ENCODE measurements at places on chromosomes 4 and X.

DNA sequence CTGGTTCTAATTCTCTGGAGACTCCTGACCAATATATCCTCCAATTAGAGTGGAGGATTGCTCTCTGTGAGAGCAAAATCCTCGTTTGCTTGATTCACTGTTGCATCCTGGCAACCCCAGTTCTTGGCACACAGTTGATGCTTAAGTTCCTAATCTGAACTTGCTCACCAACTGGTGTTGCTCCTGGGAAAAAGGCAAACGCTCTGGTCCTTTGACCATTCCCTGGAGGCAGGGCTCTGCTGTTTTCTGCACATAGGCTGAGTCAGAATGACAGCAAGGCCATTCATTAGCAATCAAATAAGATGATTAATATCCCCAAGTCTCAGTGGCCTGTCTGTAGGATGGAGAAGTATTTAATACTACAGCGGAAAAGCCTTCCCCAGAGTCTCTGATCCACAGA is 172.7 kb upstream of the TBC1D9 start:
- no peak for DNase-seq

- DNase-seq = no peak
Observed at GRCh38 chr4:127097061-127097460, 535.7 kb upstream of the INTU start.

DNA sequence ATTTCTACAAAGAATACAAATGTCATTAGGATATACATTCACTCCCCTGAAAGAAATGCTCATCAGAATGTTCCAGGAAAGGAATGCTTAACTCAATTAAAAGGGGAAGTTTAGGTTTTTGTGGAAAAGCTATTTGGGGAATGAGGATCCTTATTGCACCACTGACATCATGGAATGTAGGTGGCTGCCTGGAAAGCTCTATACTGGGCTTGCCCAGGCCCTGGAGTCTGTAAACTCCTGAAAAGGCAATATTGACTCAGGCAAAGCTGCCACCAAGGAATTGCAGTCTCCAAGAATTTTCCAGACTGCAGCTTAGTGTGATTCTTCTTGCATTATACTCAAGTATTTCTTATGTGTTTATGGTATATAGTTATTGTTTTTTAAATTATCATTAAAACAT is 15.7 kb downstream of the DAPP1 start:
- no peak for DNase-seq

GRCh38 chr4:155769090-155769489 is 10.3 kb downstream of the GUCY1B1 start:
- no peak for DNase-seq

DNA sequence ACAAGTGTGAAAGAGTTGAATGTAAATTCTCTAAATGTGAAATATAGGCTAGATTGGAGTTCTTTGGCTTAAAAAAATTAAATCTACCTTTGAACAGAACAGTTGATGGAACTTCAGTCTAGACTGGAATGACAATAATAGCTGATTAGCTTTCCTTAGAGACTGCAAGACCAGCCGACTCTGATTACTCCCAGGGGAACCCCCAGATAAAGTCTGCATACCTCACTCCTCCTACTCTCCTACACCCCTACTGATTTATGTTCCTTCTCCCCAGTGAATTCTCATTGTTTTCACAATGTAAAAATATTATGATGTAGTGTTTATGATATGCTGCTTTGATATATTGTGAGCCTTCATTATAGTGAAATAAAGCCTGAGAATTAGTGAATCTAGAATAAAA is 241.3 kb downstream of the CFAP299 start:
- DNase-seq = no peak

DNA sequence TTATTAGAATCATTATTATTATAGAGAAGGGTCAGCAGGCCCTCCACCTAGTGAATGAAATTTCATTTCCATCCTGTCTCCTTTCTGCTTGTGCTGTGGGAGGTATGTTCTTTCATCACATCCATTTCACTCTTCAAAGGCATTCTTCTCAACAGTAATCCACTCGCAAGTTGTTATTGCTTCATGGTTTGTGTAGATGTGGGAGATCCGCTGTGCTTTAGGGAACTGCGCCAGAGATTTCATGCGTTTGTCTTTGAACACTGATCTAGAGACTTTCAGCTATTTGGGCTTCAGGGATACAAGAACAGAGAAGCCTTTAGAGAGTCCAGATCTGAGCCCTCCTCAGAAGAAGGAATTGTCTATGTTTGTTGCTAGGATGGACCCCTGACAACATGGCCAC is 53.5 kb upstream of the PUDP start:
- DNase-seq = no peak

DNA sequence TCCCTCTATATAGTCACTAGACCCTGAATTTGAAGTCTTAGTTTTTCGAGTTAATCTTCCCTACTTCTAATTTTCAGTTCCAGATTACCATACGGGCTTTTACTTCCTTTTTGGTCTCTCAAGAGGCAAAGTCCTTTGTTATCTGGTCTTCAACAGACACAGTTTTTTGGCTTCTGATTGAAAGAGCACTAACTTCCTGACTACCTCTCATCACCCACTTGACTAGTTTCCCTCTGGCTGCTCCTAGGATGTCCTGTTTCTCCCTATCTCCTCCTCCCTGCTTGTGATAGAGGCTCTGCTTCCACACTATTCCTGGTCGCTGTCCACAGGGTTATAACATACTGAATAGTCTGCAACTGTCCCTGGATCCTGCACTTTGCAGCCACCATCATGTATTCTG is 16.7 kb upstream of the WDR44 start:
- DNase-seq = no peak

DNA sequence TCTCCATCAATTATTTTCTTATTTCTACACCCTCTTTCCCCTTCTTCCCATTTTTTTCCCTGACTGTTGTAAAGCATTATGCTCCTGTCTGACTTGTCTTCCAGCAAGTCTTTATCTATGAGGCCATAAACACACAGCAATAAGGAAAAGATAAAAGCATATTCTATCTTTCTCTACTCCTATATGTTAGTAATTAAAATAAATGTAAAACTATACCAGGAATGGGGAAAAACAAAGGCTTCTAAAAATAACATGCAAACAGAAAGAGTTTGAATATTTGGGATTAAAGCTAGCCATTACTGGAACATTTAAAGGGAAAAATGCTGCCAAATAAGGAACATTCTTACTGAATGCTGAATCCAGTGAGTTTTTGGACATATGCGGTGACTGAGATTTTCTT is 471.7 kb upstream of the HS3ST1 start:
- DNase-seq = no peak

GRCh38 chr4:23931489-23931830 is 41.6 kb upstream of the PPARGC1A start:
- DNase-seq = no peak
